ENCODE measurements at places on chromosomes 4 and X.

GRCh38 chr4:13706120-13706519 is 78.6 kb upstream of the BOD1L1 start:
- no peak for DNase-seq

GRCh38 chr4:132316738-132317137 is 832.4 kb upstream of the PCDH10 start:
- DNase-seq, result no peak

DNA sequence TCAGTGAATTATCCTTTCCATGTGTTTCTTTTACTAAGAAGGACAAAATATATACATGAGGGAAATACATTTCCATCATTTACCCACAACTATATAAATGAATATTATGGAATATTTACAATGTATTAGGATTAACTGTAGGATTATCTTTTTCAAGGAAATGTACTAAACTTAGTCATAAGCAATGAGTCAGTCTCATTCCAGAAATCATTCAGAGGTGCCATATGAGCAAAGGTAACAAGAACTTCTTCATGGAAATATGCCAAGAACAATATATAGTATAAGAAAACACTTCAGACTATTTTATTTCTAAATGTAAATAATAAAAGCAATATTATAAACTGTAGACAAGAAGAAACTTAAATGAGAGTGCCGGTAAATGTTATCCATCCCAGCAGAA is 67.1 kb downstream of the USP38 start:
- peak; percentile 41 for DNase-seq

DNA sequence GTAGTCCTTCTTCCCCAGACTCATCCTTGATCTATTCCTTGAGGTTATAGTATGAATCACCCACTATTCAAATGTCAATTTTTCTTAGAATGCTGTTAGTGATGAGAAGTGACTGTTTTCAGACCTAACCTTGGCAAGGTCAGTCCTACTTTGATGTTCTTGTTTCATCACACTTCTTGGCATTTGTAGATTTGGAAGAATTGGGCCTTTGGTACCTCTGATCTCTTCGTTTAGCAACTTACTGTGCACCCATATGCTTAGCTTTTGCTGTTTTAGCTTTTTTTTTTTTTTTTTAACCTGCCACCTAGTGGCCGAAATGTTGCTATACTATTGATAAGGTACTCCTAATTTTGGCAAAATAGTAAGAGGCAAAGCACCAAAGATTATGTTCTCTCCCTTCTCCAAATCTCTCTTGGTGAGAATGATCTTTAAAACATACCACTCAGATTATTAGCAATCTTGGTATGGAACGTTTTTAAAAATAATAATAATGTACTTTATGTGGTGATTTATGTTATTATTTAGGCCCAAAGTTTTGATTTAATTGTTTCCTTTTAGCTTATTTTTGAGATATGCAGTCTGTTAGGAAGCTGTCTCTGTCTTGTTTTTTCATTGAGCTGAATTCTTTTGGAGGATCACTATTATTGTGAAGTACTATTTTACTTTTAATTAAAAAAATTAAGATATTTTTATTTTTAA is 16.6 kb downstream of the DCK start:
- DNase-seq, result no peak

GRCh38 chr4:185113340-185113739 is 29.7 kb upstream of the SLC25A4 start:
- DNase-seq, result no peak

GRCh38 chr4:47017494-47017893 is 13.9 kb upstream of the GABRB1 start:
- no peak for DNase-seq
